ENCODE measurements at places on chromosomes 2 and 18. TPM values are rescaled to one million over a fixed set of nuclear protein-coding genes. Genes with fewer than 3 reads are reported as not detected.
A peak's percentile ranks its signal among the peaks of the same experiment; 100 is the strongest.

PSMA8 gene
- 0.58 TPM for total RNA-seq

ID2 gene
- 425 TPM for total RNA-seq

ANO7 gene
- 12.8 TPM for total RNA-seq

SH3RF3 gene
- 0.05 TPM for total RNA-seq

HOXD8 gene
- not detected for total RNA-seq

MYO7B gene
- total RNA-seq, result 0.19 TPM

CHST10 gene
- 3.3 TPM for total RNA-seq

ATP8B1 gene
- not detected for total RNA-seq

PLA2R1 gene
- total RNA-seq, result 0.02 TPM

NPC1 gene
- 39.6 TPM for total RNA-seq

TMEM169 gene
- total RNA-seq, result 1.5 TPM

DNA sequence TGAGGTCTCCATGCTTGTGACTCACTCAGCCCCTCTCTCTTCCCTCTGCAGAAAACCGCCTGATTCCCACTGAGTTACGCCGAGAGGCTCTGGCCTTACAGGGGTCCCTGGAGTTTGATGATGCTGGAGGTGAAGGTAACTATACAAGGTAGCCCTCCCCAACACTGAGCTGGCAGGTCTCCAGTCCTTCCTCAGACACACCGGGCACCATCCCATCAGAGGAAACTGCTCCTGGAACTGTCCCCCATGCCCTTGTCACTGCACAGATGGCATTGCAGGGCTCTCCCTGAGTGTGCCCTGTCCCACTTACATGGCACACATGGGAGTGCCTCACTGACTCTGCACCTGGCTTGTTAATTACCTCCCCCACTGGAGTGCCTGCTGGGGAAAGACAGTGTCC, 1.9 kb downstream of the IMP4 start:
- no peak overlapping the region for H3K27ac ChIP-seq
- H3K4me1 ChIP-seq, result peaks cover 27% of the 10 kb centered on the region
- peaks cover 94% of the 10 kb centered on the region for H3K36me3 ChIP-seq
- peak overlapping the region; percentile 94 for H3K4me3 ChIP-seq

DNA sequence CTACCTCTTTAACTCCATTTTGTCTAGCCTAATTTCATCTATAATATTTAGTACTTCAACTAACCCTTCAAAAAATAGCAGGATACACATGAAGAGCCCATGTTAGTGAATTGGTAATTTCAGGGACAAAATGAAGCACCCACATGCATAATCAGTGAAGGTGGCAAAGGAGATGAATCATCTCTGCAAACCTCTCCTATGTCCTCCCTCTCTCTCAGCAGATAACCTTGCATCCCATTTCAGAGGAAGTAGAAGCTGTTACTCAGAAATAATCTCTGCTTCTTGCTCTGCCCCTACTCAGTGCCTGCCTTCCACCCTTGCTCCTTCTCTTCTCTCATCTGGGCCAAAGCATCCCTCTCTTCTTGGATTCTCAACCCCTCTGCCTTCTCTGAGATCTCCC, 60.2 kb upstream of the CAVIN2 start:
- no peak overlapping the region for H3K27ac ChIP-seq
- ATAC-seq, result peak; percentile 19
- H3K4me3 ChIP-seq, result no peak overlapping the region
- H3K4me1 ChIP-seq, result no peaks in the 10 kb centered on the region

DNA sequence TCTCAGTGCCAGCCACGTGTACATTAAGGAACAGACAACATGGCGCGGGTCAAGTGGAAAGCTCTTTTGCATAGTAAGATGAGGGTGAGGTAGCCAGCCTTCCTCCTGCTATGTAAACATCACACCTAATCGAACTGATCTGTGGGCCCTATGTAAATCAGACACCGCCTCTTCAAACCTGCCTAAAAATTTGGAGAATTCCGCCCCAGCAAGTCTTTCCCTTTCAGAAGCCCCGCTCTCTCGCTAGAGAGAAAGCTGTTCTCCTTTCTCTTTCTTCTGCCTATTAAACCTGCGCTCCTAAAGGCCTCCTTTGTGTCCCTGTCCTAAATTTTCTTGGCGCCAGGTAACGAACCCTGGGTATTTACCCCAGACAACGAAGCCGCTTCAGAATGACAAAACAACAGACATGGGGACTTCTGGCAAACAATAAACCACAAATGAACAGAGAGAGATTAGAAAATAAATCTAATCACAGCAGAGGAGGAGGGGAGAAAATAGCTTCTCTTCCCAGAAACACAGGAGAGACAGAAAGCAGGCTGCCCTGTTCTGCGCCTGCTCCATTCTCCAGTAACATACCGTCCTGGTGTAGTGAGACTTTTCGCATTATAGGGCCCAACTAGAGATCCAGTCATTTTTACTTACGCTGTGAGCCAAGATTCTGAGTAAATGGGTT, 31.9 kb upstream of the CYP1B1 start:
- H3K27me3 ChIP-seq, result peaks cover 40% of the 10 kb centered on the region
- ATAC-seq, result no peak
- H3K27ac ChIP-seq, result no peak overlapping the region
- H3K4me3 ChIP-seq, result peak overlapping the region; percentile 66
- peaks cover 15% of the 10 kb centered on the region for H3K4me1 ChIP-seq
- H3K36me3 ChIP-seq, result no peaks in the 10 kb centered on the region

DNA sequence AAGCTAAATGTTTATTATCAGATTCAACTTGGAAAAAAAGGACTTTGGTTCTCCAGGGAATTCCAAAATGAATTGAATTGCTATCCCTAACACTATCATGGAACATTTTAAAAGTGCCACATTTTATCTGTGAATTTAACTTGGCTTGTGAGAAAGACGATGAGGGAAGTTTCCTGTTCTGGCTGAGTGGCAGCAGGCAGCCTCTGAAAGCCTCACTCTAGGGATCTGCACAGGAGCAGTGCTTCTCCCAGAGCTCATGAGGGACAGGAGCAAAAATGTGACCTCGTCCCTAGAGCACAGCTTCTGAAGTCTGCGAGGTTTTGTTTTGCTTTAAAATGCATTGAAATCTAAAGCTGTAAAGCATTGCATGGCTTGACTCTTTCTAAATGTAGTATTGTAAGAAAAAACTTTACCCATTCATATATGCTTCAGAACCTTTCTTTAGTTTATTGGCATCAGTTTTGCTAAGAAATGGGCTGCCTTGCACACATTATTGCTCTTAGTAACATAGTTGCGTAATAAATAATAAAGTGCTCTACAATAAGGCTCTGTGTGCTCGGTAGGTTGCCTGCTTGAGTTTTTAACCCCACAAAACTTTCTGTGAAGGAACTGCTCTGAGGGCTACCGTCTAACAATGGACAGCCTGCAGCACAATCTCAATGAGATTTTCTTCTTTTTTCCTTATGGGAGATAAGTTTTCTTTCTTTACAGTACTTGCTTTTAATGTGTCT, 136.2 kb upstream of the CDCA7 start:
- no peaks in the 10 kb centered on the region for H3K36me3 ChIP-seq
- H3K4me1 ChIP-seq, result no peaks in the 10 kb centered on the region
- ATAC-seq, result no peak
- H3K27me3 ChIP-seq, result no peaks in the 10 kb centered on the region
- H3K4me3 ChIP-seq, result no peak overlapping the region

DNA sequence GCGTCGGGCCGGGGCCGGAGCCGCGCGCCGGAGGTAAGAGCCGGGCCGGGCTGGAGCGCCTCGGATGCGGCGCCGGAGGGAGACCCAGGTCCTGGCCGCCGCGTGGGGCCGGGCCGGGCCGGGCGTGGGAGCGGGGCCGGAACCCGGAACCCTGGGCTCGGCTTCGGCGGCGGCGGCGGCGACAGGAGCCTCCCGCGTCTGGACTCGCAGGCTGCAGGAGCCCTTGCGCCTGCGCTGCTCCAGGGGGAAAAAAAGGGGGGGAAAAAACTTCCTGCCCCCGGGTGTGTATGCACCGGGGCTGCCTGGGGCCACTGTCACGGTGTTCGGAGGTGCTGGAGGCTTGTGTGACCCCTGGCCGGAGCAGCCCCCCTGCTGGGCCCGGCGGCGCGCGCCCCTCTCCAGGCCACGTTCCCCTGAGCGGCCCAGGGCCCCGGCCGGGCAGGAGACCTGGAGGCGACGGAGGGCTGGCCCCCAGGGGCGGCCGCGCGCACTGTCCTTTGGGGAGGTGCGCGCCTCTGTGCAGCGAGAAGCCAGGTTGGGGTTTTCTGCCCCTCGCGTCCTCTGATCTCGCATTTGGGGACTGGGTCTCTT, 864 bp downstream of the KLHL29 start:
- H3K27me3 ChIP-seq, result peaks cover 63% of the 10 kb centered on the region
- H3K4me3 ChIP-seq, result peak overlapping the region; percentile 75

GRCh38 chr2:230412846-230413245, 3.2 kb upstream of the SP100 start:
- no peak for ATAC-seq
- no peaks in the 10 kb centered on the region for H3K27me3 ChIP-seq
- H3K36me3 ChIP-seq, result peaks cover 7% of the 10 kb centered on the region
- no peak overlapping the region for H3K27ac ChIP-seq
- H3K4me1 ChIP-seq, result peaks cover 13% of the 10 kb centered on the region

- H3K27me3 ChIP-seq, result no peaks in the 10 kb centered on the region
- no peak for ATAC-seq
- H3K36me3 ChIP-seq, result no peaks in the 10 kb centered on the region
- no peak overlapping the region for H3K4me3 ChIP-seq
- no peak overlapping the region for H3K27ac ChIP-seq
Observed at GRCh38 chr2:207891086-207891844, 121.6 kb upstream of the FZD5 start.

- H3K27me3 ChIP-seq, result no peaks in the 10 kb centered on the region
- peaks cover 91% of the 10 kb centered on the region for H3K36me3 ChIP-seq
- peaks cover 41% of the 10 kb centered on the region for H3K4me1 ChIP-seq
- no peak for ATAC-seq
- H3K4me3 ChIP-seq, result peak overlapping the region; percentile 4
- H3K27ac ChIP-seq, result peak overlapping the region; percentile 47
Observed at GRCh38 chr2:191686066-191686465, 8.1 kb downstream of the NABP1 start.

- H3K27ac ChIP-seq, result peak overlapping the region; percentile 80
- peak; percentile 95 for ATAC-seq
- no peaks in the 10 kb centered on the region for H3K27me3 ChIP-seq
Observed at GRCh38 chr2:171136024-171136423, 24.7 kb downstream of the TLK1 start.

GRCh38 chr2:47907039-47907781, 912 bp upstream of the FBXO11 start:
- peak overlapping the region; percentile 97 for H3K4me3 ChIP-seq
- no peaks in the 10 kb centered on the region for H3K27me3 ChIP-seq
- H3K36me3 ChIP-seq, result peaks cover 25% of the 10 kb centered on the region
- H3K27ac ChIP-seq, result peak overlapping the region; percentile 97

- no peak overlapping the region for H3K27ac ChIP-seq
- H3K36me3 ChIP-seq, result no peaks in the 10 kb centered on the region
- H3K4me1 ChIP-seq, result peaks cover 14% of the 10 kb centered on the region
- peak; percentile 72 for ATAC-seq
Observed at GRCh38 chr18:3665780-3666525, 216.0 kb downstream of the TGIF1 start.

DNA sequence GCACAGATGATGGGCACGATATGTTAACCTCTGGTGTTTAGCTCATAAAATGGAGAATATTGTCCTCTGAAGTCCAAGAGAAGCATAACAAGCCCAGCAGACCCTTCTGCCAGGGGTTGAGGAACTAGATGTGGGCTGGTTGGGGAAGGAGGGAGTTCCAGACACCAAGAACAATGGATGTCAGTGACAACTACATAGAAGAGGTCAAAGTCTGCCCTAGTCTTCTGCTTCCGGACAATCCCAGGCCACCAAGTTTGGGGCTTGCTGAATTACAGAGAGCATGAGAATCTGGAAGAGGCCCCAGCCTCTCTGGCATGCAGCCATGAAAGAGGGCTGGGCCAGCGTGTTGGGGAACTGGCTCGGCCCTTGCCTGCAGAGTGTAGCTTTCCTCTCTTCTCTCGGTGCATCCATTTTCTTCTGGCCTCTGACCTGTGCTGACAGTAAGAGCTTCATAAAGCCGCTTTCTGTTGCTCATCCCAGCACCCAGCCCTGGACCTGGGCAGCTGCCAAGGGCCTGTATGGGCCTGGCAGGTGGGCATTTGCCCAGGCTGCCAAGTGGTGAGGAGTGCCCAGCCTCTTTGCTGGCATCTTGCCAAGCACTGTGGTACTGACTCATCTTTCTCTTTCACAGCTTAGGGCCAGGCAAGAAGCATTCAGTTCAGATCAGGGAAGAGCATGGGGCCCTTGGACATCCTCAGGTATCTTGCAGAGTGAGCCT, 14.6 kb upstream of the LAPTM4A start:
- H3K4me1 ChIP-seq, result no peaks in the 10 kb centered on the region
- no peak overlapping the region for H3K4me3 ChIP-seq
- no peaks in the 10 kb centered on the region for H3K36me3 ChIP-seq
- peaks cover 10% of the 10 kb centered on the region for H3K27me3 ChIP-seq

- peaks cover 11% of the 10 kb centered on the region for H3K36me3 ChIP-seq
- H3K4me1 ChIP-seq, result no peaks in the 10 kb centered on the region
- no peak overlapping the region for H3K4me3 ChIP-seq
- no peaks in the 10 kb centered on the region for H3K27me3 ChIP-seq
- no peak overlapping the region for H3K27ac ChIP-seq
- ATAC-seq, result no peak
Observed at GRCh38 chr2:25491003-25491696, 149.4 kb upstream of the DNMT3A start.

- no peaks in the 10 kb centered on the region for H3K36me3 ChIP-seq
- peak overlapping the region; percentile 52 for H3K27ac ChIP-seq
- peaks cover 3% of the 10 kb centered on the region for H3K27me3 ChIP-seq
- peak; percentile 18 for ATAC-seq
Observed at GRCh38 chr2:60826111-60826510, 55.3 kb upstream of the REL start.

- no peaks in the 10 kb centered on the region for H3K36me3 ChIP-seq
- ATAC-seq, result no peak
- no peak overlapping the region for H3K4me3 ChIP-seq
- H3K4me1 ChIP-seq, result no peaks in the 10 kb centered on the region
Observed at GRCh38 chr2:109472331-109472959, 141.3 kb downstream of the SEPTIN10 start.

DNA sequence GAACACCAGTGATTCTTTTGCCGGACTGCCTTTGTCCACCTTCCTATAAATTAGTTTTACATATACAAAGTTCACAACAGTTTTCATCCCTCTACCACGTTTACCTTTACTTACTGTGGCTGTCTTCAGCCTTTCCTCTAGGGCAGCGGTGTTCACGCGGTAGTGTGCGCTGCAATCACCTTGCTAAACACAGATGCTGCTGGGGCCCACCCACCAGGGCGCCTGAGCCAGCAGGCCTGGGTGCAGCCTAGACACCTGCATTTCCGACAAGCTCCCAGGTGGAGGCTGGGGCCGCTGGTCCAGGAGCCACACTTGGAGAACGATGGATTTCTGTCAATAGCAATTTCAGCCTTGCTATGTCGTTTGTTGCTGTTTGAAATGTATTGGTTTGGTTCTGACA, 83.1 kb downstream of the NDUFA10 start:
- ATAC-seq, result no peak
- H3K27ac ChIP-seq, result no peak overlapping the region

DNA sequence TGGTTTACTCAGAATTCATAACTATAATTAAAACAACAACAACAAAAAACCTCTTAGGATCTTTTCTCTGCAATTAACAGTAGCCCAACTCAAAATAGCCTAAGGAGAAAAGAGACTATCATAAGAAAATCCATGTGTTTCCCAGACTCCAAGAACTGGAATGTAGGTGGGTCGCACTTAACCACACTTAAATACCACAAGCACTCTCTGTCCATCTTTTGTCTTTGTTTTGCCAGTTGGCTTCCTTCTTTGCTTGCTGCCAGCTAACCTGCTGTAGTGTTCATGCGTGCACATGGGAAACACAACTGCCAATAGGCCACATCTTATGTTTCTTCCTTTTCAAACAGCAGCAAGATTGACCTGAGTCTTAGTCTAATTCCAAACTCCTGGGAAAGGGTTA, 24.1 kb upstream of the ACVR1 start:
- no peak for ATAC-seq
- H3K27ac ChIP-seq, result peak overlapping the region; percentile 98
- no peaks in the 10 kb centered on the region for H3K27me3 ChIP-seq
- peak overlapping the region; percentile 82 for H3K4me3 ChIP-seq
- H3K4me1 ChIP-seq, result peaks cover 49% of the 10 kb centered on the region

Measured in activated T-helper 17 cell treated with anti-CD3 and anti-CD28 coated beads, Interleukin-2, amount 50 U/mL, for 72 hours (primary cell).